ENCODE measurements at places on chromosomes 4 and X. TPM values are rescaled to one million over a fixed set of nuclear protein-coding genes. Genes with fewer than 3 reads are reported as not detected.

Gene PDE6B
- polyA plus RNA-seq, result 41.4 TPM

Gene USP26
- not detected for polyA plus RNA-seq

Gene RTL3
- polyA plus RNA-seq, result not detected

Gene PPP1R2C
- not detected for polyA plus RNA-seq

Gene GPR143
- 15.9 TPM for polyA plus RNA-seq

Gene MAGEA12
- not detected for polyA plus RNA-seq

Gene CCNG2
- polyA plus RNA-seq, result 155 TPM

Gene DMD
- 20.9 TPM for polyA plus RNA-seq

Gene TMPRSS11B
- polyA plus RNA-seq, result 0.08 TPM

Gene TCEAL7
- polyA plus RNA-seq, result 37.6 TPM

Gene CFAP299
- 1.00 TPM for polyA plus RNA-seq

Gene ZNF157
- 1.6 TPM for polyA plus RNA-seq

Gene ARHGEF38
- polyA plus RNA-seq, result 5.9 TPM

Gene BEX3
- 517 TPM for polyA plus RNA-seq

Gene CXCR3
- polyA plus RNA-seq, result 0.17 TPM

GRCh38 chr4:45293335-45293734 is 567.0 kb upstream of the GNPDA2 start:
- no peak for DNase-seq

GRCh38 chr4:189124149-189124758 is 816.4 kb upstream of the FRG1 start:
- peak; percentile 38 for DNase-seq

DNA sequence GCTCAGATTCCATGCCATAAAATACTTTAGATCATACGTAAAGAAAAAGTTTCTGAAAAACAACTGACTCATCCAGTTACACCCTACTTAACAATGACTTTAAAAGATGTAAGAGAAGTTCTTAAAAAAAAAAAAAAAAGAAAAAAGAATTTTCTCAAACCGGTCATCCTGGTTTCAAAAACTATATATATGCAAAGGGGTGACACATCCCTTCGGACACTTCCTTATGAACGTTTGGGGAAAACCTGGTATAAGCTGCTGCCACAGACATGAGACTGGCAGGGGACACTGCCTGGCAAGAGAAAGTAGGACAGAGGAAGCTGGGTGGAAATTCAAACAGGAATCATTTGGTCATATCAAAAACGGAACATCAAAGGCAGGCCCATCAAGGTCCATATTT is 81.2 kb upstream of the PRSS48 start:
- no peak for DNase-seq

- no peak for DNase-seq
These were observed 25.7 kb upstream of the CXCL8 start for GRCh38 chr4:73714647-73715046.

- DNase-seq, result no peak
These were observed 113.4 kb upstream of the ATXN3L start for GRCh38 chrX:13433298-13433605.

GRCh38 chr4:106062452-106062875 is 167.2 kb downstream of the NPNT start:
- no peak for DNase-seq

- DNase-seq, result no peak
These were observed 10.6 kb downstream of the UVSSA start for GRCh38 chr4:1357356-1358248.

DNA sequence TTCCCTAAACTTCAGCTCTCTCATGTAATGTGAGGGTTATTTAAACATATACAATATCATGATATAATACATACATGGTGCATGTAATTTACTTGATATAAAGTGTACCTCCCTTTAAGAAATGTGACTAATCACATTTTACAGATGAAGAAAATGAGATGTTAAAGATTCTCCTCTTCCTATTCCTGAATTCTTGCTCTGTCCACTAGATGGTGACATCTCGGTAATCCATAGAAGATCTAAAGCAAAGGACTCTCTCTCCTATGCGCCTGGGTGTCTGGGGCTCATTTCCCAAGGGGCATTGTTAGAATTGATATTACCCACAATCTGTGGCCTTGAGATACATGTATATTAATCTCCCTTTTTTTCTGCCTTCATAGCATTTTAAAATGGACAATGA is 804.9 kb downstream of the RAB28 start:
- no peak for DNase-seq

DNA sequence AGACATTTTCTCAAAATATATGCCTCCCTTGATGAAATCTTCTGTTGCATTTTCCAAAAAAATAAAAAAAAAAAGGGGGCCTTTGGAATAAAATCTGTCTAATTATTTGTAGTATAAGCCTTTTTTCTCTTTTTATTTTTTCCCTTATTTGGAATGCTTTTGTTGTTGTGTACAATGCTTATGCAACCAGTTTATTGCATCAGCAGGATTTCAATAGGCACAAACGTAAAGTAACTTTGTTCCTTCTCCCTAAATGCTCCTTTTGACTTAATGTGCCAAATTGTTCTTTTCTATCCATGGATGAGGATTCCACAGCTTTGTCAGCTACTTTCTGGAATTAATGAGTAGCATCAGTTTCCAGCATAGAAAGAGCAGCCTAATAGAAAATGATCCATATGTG is 59.6 kb upstream of the HPGD start:
- DNase-seq, result no peak

DNA sequence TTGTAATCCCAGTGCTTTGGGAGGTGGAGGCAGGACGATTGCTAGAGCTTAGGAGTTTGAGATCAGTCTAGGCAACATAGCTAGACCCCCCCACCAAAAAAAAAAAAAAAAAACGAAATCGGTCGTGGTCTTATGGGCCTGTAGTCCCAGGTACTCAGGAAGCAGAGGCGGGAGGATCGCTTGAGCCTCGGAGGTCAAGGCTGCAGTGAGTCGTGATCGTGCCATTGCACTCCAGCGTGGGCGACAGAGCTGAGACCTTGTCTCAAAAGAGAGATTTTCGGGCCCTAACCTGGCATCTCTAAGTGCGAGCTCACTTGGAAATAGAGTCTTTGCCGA is 7.0 kb upstream of the LETM1 start:
- no peak for DNase-seq

- no peak for DNase-seq
These were observed 751 bp upstream of the RGS12 start for GRCh38 chr4:3291969-3292570.

- no peak for DNase-seq
These were observed 748.2 kb upstream of the ATOH1 start for GRCh38 chr4:93080316-93080715.

- no peak for DNase-seq
These were observed 54.2 kb downstream of the SPATA18 start for GRCh38 chr4:52105276-52105675.

- DNase-seq, result no peak
These were observed 56.0 kb downstream of the RAI2 start for GRCh38 chrX:17805120-17805519.

GRCh38 chr4:22616516-22616915 is 76.2 kb upstream of the GBA3 start:
- DNase-seq, result no peak

GRCh38 chrX:130086447-130087206 is 23.7 kb downstream of the ELF4 start:
- no peak for DNase-seq

DNA sequence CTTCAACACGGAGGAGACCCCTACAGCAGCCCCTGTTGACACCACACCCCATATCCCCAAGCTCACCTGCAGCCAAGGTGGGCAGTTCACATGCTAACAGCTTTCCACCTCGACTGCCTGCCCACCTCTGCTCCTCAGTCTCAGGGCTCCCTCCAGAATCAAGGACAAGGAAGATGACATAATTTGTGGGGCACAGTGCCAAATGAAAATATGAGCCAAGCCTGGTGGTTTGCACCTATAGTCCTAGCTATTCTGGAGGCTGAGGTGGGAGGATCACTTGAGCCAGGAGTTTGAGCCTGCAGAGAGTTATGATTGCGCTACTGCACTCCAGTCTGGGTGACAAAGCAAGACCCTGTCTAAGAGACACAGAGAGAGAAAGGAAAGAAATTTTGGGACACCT is 516.3 kb downstream of the BCOR start:
- DNase-seq, result no peak

DNA sequence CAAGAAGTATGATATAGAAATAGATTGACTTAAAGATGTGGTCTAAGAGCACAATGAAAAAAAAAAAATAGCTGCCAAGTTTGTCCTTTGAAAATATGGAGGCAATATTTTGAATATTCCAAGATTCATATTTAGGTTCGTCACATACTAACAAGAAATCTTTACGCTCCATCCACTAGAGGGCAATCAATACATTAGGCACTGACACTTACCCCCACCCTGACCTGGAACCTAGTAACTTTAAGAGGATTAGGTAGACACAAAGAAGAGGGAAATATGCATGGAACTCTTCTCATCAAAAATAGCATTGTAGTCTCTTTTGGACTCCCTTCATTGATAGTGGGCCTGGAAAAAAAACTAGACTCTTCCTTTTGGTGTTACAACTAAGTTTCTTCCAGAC is 1108.1 kb downstream of the PCDH19 start:
- no peak for DNase-seq

GRCh38 chrX:135596495-135596894 is 76.0 kb downstream of the INTS6L start:
- DNase-seq, result peak; percentile 8

GRCh38 chr4:135368831-135369230 is 1167.2 kb upstream of the PABPC4L start:
- DNase-seq, result no peak

DNA sequence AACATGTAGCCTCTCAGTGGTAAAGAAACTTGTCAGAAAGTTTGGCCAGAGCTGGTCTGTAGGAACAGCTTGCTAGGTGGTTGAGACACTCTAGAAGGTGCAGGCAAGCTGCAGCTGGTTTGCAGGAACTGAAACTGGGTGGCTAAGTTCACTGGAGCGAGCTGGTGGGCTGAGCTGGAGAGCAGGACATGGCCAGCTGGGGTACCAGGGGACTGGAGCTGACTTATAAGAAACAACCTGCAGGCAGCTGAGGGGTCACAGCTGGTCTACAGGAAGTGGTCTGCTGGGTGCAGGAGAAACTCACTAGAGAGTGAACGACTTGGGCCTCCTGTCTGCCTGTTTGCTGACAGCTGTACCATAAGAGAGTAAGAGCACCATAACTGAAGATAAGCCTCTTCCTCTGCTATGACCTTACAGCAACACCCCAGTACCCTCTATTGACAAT is 157.1 kb upstream of the LNX1 start:
- no peak for DNase-seq

- no peak for DNase-seq
These were observed 1.2 kb upstream of the TAPT1 start for GRCh38 chr4:16227462-16227868.

- DNase-seq, result no peak
These were observed 633.6 kb downstream of the SPRY1 start for GRCh38 chr4:124030147-124030546.

- no peak for DNase-seq
These were observed 65.9 kb downstream of the MTHFD2L start for GRCh38 chr4:74223801-74224200.

DNA sequence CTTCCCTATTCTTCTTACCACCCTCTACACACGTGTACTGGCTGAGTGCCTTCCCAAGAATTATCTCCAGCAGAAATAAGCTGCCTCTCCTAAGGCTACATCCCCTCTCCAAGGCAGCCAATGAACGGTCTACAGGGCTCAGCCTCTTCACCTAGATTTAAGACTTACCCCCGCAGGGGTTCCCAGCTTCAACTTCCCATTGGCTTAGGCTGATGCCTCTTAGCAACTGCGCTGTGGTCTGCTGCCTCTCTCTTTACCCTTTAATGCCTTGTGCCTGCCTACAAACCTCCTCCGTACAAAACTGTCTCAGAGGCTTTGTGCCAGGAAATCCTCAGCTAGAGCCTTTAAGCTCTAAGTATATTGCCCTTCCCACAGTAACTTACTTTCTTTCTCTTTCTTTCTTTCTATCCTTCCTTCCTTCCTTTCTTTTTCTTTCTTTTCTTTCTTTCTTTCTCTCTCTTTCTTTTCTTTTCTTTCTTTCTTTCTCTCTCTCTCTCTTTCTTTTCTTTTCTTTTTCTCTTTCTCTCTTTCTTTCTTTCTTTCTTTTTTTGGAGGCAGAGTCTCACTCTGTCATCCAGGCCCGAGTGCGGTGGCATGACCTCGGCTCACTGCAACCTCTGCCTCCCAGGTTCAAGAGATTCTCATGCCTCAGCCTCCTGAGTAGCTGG is 15.1 kb upstream of the PIGA start:
- DNase-seq, result no peak

- no peak for DNase-seq
These were observed 64.8 kb downstream of the GPM6A start for GRCh38 chr4:175747250-175747649.

- DNase-seq, result no peak
These were observed 103.5 kb downstream of the CNOT6L start for GRCh38 chr4:77715414-77716290.

DNA sequence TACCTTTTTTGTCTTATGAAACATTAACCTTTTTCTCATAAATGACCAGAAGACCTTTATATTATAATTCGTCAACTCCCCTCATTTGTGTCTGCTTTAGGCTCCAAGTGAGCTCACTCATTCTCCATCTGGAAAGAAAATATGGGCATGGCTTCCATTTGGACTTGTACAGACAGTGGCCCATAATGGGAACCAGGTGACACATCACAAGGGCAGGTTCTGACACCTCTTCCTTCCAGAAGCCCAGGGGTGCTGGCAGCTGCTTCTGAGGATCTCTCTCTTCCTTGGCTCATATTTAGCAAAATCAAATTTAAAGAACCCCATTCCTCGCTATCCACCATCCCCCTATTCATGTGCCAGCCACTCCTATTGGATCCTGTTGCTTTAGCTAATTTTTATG is 69.6 kb downstream of the CD38 start:
- DNase-seq, result no peak
